Stimulated activated CD4-positive, alpha-beta T cell treated with anti-CD3 and anti-CD28 coated beads, TNF-alpha, amount 100 ng/mL, for 48 hours (primary cell): ENCODE measurements at places on chromosomes 12 and 14.

DNA sequence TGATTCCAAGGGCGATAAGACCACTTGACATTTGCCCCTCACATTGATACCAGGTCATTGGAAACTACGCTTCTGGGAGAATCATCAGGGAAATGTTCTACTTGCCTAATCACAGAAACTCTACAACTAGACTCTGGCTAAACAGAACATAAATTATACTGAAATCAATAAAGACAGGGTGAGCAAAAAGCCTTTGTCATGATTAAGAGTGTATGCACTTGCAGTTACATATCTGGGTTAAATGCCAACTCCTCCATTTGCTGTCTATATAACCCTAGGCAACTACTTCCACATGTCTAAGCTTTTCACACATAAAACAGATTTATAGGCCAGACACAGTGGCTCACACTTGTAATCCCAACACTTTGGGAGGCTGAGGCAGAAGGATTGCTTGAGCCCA lies 125.7 kb downstream of the PHLDA1 start:
- no peak for DNase-seq

- DNase-seq = no peak
These were observed 5.0 kb downstream of the CREBL2 start for GRCh38 chr12:12616512-12617310.

DNA sequence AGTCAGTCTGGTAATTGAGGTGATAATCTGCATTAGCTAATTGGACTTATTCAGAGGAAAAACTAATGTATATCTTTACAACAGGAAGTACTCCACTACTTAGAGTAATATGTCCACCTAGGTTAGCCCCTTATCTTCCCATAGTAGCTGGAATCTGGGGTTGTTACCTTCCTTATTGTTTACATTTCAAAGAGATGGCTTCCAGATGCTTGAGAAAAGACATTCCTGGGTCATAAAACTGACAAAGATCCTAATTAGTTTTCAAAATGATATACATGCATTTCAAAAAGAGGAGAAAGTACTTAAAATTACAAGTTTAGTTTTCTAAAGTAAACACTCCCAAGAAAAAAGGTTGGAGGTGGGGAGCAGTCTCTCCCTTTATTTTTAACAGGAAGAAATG lies 78.1 kb downstream of the RPL10L start:
- DNase-seq = no peak

DNA sequence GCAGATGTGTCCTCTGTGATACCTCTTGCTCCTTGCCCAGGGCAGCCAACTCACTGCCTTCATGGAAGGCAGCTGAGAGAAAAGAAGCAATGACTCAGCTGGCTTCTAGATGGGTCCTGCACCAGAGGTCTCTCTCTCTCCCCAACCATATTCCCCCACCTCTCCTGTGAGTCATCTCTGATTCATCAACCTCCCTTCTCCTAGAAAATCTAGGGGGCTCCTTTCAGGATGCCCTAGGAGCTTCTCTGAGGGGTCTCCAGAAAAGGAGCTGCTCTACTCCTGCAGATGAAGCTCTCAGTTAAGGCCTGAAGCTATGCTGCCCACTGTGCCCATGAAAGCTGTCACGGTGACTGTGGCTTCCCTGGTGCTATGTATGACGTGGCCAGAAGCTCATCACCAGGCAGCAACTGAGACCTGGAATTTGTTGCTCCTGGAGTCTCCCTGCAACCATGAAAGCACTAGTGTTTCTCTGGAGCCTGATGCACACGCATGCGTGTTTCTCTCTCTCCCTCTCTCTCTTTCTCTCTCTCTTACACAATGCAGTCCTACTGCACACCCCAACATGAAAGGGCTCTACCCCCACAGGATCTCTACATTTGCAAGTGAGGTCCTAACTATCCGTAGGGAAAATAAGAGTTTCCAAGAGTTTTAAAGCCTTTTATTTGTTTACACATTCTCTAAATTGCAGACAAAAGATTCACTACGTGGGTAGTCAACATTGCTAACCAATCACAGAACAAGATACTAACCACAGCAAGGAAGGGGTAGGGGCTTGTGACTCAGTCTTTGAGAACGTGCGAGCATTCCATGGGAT lies 285.3 kb downstream of the DPF3 start:
- no peak for DNase-seq

GRCh38 chr12:104567832-104568486 lies 111.2 kb downstream of the CHST11 start:
- no peak for DNase-seq

DNA sequence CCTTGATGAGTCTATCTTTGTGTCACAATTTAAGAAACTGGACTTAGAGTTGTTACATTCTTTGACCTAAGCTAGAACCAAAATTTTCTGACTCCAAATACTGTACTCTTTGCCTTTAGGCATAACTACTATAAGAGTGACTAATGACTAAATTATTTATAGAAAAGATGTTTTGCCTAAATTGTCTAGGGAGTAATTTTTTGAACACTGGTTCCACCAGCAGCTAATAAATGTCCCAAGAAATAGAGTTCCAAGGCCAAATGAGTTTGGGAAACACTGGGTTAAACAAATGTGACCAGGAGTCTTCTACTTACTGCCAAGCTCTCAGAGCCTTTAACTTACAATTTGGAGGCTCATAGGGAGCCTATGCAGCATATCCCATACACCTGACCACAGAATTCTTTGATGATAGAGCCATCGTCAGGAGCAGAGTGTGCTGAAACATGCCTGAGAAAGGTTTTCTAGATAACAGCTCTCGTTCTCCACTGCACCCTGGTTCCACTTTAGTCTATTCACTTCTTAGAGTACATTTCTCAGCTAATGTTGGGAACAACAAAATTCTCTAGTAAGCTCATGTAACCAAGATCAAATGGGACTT lies 215.9 kb upstream of the HMGA2 start:
- no peak for DNase-seq

DNA sequence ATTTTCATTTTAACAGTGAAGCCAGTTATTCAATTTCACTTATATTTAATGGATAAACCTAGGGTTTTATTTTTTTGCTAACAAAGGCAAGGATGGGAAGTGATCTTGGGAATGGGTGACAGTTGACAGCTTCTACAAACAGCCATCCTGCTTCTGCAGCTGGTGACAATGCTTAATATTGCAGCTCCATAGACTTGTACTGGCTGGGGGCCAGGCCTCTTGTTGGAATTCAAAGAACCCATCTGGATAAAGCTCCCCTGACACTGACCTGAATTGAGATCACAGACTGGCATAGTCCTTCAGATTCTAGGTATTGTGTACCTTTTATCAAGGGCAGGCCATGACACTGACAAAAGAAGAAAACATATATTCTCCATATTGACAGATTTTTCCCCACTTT lies 664.6 kb upstream of the FOXG1 start:
- DNase-seq = no peak

GRCh38 chr12:4153343-4153892 lies 120.1 kb upstream of the CCND2 start:
- peak; percentile 59 for DNase-seq

DNA sequence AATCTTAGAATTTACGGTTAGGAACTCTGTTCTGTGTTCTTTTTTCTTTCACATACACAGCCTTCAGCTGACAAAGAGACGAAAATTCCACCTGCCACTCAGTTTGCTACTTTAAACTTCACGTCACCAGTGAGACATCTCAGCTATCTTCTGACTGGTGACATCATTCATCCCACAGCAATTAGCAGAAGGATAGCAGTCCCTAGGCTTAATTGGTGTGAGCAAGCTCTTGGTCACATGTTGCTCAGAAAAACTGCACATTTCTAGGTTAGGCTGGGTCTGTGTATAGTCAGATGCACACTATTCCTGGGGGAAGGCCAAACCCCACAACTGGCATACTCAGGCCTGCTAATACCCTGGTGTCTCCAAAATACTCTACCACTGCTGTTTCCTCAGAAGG lies 23.9 kb downstream of the SLC7A7 start:
- no peak for DNase-seq

GRCh38 chr12:128829861-128830504 lies 6.2 kb upstream of the SLC15A4 start:
- no peak for DNase-seq

GRCh38 chr12:2118481-2119255 lies 65.9 kb downstream of the CACNA1C start:
- DNase-seq = no peak

- DNase-seq = no peak
These were observed 14.0 kb upstream of the KLRD1 start for GRCh38 chr12:10293570-10294227.

DNA sequence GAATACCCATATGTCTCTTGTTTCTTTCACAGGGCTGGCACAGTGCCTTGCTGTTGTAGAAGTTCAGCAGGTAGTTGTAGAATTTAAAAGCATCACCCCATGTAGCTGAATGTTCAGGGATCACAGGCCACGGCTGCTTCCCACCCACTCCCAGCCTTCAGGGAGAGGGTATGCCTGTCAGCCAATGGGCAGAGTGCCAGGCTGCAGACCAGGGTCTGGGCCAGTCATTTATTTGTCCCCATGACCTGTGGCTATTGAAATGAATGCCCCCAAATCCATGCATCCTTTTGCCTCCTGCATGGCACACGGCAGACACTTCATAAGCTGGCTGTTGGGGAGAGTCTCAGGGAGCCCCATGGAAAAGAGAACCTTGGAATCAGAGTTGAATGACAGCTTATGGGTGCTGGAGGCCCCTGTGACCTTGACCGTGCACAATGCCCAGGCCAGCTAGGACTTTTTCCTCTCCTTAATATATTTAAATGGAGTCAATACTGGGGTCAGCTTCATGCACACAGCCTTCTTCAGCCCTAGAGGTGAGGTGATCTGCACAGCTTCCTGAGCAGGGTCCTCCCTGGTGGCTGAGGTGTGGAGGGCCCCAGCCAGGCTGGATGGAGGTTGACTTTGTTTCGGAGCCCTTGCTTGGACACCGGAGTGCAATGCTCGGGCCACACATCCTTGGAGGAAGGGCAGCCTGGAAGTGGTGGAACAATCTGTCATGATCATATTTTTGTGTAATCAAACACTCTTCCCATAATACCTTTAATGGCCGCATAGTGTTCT lies 45.3 kb downstream of the PRMT8 start:
- DNase-seq = no peak

DNA sequence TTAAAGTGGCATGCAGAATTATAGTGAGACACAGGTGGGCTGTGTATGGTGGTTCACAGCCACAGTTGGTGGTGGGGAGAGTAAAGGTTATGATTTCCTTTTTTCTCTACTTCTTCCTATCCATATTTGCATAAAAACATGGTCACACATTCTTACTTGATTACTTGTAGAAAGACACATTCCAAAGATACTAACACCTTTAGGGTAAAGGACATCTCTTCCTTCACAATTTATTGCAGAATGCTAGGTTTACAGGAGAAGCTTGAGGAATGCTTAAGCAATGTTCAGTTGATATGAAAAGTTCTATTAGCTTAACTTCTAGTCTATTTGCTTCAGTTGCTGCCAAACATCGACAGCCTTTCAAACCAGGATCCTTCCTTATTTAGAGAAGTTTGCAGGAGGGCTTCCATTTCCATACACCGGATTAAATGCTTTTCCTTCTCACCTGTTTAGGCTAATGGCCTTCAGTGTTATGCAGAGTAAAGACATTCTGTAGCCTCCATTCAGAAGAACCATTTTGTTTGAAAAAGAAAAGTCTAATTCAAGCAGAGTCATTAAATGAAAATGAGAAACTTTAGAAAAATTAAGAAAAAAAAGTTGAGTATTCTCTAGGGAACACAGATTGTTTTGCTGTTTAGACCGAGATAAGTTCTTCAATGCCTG lies 2.6 kb upstream of the PHC1 start:
- no peak for DNase-seq

DNA sequence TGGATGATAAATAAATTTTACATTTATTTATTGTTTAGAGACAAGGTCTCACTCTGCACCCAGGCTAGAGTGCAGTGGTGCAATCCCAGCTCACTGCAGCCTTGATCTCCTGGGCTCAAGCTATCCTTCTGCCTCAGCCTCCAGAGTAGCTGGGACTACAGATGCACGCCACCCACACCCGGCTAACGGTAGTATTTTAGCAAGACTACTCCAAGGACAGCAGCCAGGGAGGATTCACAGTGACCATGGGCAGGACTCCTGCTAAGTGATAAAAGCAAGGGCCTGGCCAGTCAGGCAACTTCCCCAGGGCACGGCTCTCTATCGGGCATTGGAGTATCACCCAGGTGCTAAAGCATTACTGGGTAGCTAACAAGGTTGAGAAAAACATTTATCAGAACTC lies 55.4 kb downstream of the ARL6IP4 start:
- DNase-seq = no peak

DNA sequence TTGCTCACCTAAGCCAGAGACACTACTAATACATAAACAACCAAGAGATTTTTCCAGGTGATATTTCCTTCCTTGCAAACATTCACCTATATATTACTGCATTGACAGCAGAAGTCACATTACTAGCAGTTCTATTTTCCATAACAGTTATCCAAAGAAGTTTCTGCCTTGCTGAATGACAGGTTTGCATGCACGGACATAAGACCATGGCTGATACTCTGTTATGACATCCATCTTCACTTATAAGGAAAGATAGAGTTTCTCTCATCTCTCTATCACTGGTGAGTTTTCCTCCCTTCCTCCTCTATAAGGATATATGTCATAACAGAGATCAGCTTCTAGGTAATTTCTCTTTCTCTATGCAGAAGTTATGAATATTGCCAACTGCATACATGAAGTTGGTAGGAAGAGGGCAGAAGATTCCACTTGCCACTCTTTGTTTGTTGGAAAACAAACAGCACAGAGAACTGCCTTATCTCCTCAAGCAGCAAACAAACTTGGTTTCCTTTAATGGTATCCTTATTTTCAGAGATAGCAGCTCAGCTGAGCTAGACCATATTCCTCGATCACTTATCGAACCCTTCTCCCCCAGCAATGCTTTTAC lies 557.0 kb downstream of the VRK1 start:
- no peak for DNase-seq

DNA sequence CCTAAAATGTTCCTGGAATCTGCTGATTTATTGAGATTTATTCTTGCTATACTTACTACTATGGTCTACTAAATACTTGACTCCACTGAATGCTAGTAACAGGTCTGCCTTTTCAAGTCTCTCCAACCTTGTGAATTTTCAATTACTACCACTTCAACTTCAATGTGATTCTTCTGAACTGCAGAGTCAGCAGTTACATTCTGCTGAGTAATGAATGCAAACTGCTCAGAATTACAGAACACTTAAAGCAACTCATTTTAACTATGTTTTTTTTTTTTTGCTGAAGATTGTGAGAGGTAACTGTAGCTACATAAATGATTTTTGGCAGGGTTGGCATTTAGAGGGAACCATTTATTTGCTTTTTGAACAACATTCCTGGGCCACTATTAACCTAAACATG lies 41.8 kb downstream of the ARF6 start:
- no peak for DNase-seq

DNA sequence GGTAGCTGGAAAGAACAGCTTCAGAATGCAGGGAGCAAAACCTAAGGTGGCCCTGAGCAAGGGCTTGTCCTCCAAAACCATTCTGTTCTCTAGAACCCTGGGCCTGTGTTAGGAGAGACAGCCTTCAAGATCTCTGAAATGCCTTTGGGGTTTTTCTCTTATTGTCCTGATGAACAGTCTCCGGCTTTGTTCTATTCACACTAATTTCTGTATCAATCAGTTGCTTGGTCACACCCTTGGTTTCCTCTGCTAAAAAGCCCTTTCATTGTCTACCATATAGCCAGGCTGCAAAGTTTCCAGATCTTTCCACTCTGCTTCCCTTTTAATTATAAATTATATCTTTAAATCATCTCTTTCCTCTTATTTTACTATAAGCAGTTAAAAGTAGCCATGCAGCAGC lies 219.9 kb upstream of the ARID2 start:
- no peak for DNase-seq

- no peak for DNase-seq
These were observed 6.8 kb upstream of the CCDC177 start for GRCh38 chr14:69581316-69581935.

GRCh38 chr14:63027719-63028118 lies 17.5 kb downstream of the KCNH5 start:
- DNase-seq = no peak

- DNase-seq = no peak
These were observed 17.9 kb upstream of the NFYB start for GRCh38 chr12:104155711-104156555.
